NCI-H1417 (cell line): ENCODE measurements at places on chromosomes 7 and 10.

- no peak for DNase-seq
Observed at GRCh38 chr10:119259345-119259744, 52.0 kb downstream of the GRK5 start.

DNA sequence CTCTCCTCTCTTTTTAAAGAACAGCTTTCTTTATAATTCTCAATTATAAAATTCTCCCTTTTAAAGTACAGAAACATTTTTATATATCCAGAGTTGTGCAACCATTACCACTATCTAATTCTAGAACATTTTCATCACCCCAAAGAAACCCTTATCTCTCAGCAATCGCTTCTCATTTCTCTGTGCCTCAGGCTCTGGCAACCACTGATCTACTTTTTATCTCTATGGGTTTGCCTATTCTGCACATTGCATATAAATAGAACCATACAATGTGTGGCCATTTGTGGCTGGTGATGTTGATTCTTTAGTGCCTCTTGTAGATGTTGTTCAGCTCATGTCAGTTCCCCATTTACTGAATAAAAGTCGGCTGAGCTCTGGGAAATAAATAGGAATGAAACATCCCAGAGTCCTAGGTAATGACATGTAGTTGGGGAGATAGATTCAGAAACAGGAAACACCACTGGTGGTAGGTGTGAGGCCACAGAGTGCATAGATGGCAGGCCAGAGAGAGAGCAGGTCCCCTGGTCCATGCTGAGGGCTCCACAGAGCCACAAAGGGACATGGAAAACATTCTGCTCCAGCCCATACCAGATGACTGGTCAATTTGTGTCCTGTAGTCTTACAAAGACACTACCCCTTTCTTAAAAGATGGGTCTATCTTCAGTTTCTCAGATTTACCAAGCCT, 126.5 kb downstream of the PLPP4 start:
- no peak for DNase-seq

DNA sequence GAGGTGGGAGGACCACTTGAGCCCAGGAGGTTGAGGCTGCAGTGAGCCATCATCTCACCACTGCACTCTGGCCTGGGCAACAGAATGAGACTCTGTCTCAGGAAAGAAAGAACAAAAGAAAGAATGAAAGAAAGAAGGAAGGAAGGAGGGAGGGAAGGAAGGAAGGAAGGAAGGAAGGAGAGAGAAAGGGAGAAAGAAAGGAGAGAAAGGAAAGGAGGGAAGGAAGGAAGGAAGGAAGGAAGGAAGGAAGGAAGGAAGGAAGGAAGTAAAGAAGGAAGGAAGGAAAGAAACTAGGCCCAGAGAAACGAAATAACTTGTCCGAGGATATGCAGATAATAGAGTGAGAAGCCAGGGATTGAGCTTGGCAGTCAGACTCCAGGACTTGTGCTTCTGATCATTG, 102.1 kb downstream of the SKIDA1 start:
- no peak for DNase-seq

DNA sequence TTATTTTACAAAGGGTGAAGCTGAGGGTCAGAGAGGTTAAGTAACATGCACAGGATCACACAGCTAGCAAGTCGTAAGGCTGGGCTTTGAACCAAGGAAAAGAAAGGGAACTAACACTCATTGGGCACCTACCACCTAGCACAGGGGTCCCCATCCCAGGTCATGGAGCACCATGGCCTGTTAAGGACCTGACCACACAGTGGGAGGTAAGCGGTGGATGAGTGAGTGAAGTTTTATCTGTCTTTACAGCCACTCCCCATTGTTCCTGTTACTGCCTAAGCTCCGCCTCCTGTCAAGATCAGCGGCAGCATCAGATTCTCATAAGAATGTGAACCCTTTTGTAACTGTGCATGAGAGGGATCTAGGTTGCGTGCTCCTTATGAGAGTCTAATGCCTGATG, 222.8 kb downstream of the RAB11FIP2 start:
- no peak for DNase-seq

DNA sequence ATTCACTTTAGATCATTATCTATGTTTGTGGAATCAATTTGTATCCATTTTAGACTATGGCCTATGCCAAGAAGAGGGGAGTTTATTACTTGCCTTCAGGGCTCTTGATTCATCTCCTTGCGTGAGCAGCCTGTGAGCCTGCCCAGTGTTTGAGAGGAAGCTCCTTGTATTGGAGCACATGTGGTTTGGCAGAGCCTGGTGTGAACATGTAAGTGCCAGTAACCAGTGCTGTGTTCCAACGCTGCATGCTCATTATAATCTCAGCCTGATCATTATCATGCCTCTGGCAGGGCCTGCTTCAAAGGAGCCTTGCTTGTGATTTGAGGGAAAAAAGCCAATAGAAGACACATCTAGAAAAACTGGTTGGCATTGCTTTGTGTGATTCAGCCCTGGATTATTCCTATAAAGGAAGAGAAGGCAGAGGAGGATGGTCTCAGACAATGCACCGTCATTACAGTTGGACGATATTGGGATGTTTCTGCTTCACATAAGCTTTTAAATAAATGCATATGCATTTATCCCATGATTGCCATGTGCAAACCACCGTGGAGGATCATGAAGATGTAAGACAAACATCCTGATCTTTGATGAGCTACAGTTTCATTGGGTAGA, 203.4 kb upstream of the AHR start:
- no peak for DNase-seq
